Effector memory CD8-positive, alpha-beta T cell (primary cell): ENCODE measurements at places on chromosomes 2 and 18.

- DNase-seq, result no peak
Observed at GRCh38 chr2:128440666-128441340, 122.1 kb upstream of the HS6ST1 start.

- no peak for DNase-seq
Observed at GRCh38 chr2:207046724-207047123, 107.4 kb downstream of the CPO start.

DNA sequence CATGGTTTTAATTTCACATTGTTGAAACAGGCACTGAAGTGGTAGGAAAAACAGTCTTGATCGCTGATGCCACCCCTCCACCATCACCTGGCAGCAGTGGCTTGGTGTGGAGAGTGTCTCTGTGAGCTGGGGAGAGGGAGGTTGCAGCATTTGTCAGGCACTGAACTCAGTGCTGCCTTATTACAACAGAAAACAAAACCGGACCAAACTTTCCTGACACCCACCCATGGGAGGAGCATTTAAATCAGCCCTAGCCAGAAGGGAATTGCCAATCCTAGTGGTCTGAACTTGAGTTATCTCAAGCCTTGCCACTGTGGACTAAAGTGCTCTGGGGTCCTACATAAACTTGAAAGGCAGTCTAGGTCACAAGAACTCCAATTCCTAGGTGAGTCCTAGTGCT lies 103.0 kb upstream of the LGALSL start:
- no peak for DNase-seq

DNA sequence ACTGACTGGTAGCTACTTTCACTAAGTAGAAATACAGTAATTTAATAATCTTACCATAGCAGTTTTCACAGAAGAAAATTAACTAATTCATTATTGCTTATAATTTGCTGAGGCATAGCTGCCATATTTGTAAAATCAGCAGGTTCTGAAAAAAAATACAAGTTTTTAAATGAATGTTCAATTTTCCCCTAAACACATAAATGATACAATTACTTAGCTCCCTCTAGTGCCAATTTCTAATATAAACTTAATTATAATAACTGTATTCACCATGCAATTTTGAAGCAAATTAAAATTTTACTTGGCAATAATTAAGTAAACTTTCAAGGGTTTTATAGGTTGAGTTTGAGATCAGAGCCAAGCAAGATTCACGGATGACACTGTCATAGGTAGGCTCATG lies 1321.6 kb upstream of the ACVR2A start:
- no peak for DNase-seq

DNA sequence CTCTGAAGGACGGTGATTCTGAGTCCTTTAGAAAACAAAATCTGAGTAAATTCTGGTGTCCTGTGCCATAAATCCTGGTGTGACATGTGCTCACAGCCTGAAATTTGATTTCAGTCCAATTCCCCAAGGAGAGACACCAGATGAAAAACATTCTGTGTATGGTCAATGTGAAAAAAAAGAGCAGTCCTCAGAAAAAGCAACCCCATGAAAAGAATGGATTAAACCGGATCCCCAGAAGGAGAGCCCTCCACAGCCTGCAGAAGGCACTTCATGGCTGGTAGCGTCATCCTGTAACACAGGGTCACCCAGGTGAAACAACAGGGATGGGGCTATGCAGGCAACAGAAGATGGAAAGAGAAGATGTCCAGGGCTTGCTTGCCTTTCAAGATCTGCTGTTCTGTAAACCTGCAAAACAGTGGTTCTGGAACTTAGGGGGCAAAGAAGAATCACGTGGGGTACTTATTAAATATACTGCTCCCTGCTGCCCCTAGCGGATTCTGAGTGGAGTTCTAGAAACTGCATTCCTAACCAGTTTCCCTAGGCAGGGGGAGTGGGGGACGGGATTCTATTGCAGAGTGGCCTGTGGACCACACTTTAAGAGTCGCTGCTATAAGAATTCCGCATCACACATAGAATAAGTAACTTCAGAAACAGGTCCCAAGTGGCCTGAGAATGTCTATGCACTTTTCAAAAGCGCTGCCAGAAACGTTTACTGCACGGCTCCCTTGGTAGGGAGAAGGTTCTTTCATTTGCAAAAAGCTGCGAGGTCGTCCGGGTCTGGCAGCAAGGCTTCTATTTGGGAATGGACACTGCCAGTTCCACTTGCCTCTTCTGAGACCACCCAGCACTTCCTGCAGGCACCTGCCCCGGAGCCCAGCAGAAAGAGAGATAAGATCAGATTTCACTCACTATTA lies 118.9 kb upstream of the ARL5A start:
- DNase-seq, result no peak

GRCh38 chr2:182713601-182714000 lies 2.5 kb upstream of the DNAJC10 start:
- DNase-seq, result no peak

DNA sequence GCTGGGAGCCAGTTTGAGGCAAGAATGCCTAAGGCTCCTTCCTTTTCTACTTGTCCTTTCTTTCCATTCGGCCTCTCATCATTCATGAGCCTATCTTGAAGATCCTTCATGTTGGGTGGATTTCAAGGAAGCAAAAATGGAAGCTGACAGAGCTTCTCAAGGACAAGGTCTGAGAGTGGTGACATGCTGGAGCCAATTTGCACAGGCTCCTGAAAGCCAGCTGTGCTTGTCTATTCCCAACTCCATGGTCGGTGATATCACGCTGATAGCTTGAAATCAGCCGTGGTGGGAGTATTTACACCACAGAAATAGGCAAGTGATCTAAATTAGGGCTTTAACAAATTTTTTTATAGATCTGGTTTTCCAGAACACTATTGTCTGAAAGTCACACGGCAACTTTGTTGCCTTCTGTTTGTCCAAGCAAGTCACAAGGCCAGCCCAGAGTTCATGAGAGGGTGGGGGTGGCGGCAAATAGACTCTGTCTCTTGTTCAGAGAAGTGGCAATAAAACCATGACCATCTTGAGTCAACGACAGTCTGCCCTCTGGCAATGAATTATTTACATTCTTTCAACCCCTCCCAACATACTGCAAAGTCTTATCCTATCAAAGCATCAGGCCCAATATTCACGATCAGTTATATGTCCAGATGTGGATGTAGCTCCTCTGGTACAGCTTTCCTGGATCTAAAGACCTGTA lies 49.9 kb upstream of the SLC35F5 start:
- no peak for DNase-seq

DNA sequence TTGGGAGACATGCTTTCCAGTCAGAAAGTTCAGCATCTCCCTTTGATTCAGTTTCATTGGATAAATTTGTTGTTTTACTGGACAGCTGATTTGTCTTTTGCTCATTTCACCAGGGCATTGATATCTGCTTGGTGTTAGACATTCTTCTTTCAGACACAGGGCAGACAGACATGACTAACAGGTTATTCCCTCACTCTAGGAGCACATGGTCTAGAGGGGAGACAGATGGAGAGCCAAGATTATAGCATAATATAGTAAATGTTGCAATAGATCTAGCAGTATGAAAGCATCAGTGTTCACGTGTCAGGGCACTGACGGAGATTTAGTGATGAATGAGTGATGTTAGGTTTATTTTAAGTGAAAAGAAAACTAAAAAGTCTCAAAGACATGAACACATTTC lies 187.0 kb upstream of the CYRIA start:
- no peak for DNase-seq

DNA sequence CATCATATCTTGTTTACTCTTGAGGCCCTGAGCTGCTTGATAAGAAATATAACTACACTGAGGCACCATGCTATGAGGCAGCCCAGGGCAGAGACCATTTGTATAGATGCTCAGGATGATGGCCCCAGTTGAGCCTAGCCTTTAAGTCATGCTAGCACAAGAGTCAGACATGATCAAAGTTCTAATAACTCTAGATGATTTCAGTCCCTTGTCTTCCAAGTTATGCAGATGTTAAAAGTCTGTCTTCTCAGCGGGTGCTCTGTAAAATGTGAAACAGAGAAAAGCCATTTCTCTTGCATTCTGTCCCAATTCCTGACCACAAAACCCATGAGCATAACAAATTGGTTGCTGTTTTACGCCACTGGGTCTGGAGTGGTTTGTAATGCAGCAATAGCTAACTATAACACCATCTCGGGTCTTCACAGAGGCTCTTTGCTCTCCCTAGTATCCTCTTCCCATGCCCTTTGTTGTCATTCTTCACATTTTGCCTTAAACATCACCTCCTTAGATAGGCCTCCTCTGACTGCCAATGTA lies 49.6 kb downstream of the NXPH2 start:
- DNase-seq, result no peak

GRCh38 chr2:225462945-225463344 lies 63.4 kb downstream of the NYAP2 start:
- no peak for DNase-seq

DNA sequence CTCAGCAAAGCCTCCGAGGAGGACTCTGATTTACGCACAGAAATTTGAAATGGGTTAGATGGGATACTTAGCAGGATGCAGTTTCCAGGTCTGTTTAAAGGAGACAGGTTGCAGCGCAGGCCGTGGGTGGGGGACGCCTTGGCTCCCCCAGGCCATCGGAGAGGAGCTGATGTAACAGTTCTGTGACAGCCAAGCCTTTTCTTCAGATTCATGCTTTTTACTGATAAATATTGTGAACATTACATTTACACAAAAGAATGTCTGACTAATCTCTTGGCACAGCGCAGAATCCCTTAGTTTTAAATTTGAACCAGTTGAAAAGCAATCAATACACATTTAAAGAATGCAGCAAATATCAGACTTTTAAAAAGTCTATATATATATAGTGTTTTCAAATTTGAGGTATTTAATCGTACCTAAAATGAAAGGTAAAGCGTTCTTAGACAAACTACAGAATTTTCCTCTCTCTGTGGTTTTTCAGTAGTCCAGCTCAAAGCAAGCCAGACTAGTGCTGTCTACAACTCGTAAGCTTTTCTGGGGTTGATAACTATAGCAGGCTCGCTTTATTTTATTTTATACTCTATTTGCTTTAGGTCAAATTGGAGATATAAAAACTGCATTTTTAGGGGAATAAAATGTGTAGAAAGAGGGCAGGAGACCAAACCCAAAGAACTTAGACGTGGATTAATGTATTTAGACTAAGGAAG lies 221.9 kb downstream of the PIEZO2 start:
- no peak for DNase-seq

DNA sequence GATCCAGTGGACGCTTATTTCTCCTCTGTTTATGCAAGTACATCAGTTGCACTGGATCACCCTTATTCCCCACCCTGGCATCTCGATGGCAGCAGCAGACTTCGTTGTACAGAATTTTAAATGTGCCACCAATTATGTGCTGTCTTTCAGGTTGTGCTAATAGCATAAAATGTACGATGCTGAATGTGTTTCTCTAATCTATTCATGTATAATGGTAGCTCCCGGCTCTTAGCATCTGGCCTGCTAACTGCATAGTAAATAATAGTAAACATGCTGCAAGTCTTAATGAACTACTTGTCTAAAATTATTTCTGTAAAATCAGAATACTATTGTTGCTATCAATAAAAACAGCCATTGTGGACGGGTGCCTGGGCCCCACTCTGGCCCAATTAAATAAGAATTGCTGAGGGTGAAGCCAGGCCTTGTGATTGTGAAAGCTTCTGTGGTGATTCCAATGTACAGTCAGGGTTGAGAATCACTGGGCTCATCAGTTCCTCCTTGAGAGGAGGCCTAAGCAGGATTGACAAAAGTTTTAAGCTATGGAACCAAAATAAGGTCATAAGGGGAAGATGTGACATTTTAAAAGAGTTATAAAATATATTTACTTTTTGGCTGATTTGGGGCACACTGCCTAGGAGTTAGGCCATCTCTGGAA lies 14.4 kb upstream of the MYO3B start:
- no peak for DNase-seq

DNA sequence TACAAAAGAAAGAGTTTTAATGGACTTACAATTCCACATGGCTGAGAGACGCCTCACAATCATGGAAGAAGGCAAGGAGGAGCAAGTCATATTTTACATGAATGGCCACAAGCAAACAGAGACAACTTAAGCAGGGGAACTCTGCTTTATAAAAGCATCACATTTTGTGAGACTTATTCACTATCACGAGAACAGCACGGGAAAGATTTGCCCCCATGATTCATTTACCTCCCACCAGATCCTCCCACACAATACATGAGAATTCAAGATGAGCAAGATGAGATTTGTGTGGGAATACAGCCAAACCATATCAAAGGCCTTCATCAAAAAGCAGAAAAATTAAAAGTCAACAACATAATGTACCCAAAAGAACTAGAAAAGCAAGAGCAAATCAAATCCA lies 111.0 kb upstream of the RPRM start:
- no peak for DNase-seq
